ENCODE measurements at places on chromosomes 1 and 21.

GRCh38 chr1:162846256-162847212 lies 14.4 kb downstream of the CCDC190 start:
- DNase-seq = no peak

DNA sequence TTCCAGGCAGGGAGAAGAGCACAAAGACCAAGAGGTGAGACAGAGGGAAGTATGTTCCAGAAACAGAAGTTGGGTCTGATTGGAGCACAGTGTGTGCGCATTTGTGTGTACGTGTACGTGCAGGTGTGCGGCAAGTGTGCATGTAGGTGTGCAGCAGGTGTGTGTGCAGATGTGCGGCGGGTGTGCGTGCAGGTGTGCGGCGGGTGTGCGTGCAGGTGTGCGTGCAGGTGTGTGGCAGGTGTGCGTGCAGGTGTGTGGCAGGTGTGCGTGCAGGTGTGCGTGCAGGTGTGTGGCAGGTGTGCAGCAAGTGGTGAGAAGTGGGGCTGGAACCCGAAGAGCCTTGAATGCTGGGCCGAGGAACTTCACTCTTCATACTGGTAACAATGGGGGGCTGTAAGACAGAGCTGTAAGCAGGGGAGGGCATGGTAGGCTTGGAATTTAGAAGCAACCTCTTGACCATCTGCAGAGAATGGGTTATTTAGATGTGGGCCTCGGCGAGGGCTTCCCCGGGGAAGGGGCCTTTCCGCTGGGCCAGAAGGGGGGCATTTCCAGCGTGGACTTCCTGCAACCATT lies 118.0 kb upstream of the WNT4 start:
- DNase-seq = no peak

DNA sequence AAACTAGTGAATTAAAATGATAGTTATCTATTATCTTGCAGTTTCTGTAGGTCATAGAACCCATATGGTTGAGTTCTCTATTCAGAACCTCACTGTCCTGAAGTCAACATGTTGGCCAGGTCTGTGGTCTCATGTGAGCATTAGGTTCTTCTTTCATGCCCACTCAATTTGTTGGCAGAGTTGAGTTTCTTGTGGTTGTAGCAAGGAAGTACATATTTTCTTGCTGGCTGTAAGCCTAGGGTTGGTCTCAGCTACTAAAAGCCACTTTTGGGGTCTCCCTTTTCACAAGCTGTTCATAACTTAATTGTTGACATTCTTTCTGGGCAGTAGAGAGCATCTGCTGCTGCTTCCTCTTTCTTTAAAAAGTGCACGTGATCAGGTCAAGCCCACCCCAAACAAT lies 1165.1 kb upstream of the NCAM2 start:
- no peak for DNase-seq

DNA sequence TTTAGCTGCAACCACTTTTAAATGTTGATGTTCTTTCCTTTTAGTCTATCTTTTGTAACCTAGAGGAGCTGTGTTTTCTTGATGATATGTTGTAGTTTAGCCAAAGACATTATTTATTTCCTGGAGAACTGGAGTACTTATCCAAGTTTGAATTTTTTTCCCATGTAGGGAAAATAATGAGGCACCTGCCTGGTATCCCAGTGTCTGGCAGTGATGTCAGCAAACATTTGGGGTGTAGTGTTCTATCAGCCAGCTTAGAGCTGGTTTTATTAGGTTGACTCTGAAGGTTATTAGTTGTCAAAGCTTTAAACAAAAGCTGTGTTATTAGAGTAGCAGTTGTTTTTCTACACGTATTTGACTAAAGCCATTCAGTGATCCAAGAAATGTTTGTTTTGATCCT lies 3.2 kb downstream of the CTPS1 start:
- peak; percentile 12 for DNase-seq

DNA sequence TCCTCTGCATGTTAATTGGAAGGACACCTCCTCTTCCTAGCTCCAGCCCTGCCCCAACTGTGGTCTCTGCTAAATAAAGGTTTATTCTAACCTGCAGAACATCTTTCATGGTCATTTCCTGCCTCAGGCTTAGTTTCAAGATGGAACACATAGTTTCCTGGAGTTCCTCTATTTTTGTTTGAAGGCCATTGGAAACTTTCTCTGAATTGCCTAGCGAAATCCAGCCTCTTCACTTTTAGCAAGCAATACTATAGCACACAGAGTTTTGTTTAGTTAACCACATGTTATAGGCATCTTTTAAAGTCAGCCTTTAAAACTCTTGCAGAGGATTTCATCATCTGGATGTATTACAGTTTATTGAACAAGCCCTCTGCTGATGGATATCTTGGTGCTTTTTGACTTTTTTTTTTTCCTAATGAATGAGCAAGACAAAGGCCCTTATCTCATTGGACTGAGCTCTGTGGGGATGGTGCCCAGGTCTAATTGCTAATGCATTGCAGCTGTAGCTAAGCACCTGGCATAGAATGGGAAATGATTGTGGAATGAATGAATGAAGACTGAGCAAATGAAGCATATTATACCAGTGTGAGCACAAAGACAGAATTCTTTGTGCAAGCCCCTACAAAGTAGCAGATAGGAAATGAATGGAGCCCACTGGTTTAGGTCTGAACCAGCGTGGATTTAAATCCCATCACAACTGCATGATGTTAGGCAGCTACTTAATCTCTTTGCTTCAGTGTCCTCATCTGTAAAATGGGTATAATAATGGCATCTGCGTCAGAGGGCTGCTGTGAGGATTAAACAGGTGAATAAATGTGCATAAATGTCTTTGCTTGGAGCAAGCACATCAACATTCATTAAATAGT lies 641 bp upstream of the CFAP107 start:
- peak; percentile 34 for DNase-seq

DNA sequence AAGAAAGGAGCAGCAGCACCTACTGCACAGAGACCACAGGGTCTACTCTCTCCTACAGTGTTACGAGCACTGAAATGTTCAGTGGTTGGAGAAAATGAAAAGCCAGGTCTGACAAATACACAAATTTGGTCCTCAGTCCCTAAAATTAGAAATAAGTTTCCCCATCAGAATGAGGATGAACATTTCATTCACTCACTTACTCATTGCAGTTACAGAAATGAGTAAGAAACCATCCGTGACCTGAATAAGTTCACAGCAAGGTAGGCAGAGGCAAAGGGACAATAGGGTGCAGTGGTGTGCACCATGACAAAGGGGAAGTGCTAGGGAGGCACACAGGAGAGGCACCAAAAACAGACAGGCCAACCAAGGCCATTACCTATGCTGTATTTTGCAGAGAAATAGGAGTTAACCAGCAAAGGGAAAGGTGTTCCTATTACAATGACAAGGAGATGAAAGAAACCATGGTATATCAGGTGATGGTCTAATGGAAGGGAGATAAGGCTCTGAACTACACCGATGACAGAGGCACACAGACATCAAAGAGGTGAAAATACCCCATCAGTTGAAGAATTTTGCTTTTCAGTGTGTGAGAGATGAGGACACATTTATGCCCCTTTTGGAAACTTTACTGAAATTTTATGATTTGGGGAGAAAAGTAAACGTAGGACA lies 29.4 kb downstream of the VAV3 start:
- no peak for DNase-seq

GRCh38 chr1:90486134-90486824 lies 230.8 kb downstream of the BARHL2 start:
- peak; percentile 21 for DNase-seq

DNA sequence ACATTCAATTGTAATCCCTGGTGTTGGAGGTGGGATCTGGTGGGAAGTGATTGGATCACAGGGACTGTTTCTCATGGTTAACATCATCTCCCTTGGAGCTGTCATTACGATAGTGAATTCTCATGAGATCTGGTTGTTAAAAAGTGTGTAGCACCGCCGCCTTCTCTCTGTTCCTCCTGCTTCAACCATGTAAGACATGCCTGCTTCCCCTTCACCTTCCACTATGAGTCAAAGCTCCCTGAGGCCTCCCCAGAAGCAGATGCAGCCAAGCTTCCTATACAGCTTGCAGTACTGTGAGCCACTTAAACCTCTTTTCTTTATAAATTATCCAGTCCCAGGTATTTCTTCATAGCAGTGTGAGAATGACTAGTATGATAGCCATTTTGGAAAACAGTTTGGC lies 30.1 kb upstream of the TRIM62 start:
- DNase-seq = no peak

DNA sequence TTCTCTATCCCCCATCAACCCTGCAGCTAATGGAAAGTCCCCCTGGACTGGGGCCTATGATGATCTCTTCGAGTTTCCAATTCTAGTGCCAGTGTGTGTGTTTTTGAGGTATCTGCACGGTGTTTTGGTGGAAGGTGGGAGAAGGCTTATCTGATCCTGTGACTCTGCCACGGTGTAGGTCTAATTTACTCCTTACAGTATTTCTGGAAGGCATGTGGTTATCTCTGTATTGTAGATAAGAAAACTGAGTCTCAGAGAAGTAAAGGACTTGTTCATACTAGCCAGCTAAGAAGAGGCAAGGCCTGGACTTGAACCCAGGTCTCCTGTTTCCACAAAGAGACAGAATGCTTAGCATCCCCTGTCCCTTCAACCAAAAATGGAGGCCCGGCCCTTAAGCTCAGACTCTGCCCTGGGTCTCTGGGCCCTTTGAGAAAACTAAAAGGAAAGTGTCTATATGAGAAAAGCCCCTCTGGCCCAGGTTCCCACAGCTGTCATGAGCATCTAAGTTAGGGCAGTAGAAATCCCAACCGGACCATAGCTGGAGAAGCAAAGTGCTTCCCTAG lies 20.3 kb downstream of the RIMS3 start:
- DNase-seq = no peak

Measured in fibroblast of skin of back (primary cell).